ENCODE measurements at places on chromosomes 4 and X.
A peak's percentile ranks its signal among the peaks of the same experiment; 100 is the strongest.

GRCh38 chr4:25144870-25145481, 15.3 kb downstream of the SEPSECS start:
- DNase-seq, result no peak

DNA sequence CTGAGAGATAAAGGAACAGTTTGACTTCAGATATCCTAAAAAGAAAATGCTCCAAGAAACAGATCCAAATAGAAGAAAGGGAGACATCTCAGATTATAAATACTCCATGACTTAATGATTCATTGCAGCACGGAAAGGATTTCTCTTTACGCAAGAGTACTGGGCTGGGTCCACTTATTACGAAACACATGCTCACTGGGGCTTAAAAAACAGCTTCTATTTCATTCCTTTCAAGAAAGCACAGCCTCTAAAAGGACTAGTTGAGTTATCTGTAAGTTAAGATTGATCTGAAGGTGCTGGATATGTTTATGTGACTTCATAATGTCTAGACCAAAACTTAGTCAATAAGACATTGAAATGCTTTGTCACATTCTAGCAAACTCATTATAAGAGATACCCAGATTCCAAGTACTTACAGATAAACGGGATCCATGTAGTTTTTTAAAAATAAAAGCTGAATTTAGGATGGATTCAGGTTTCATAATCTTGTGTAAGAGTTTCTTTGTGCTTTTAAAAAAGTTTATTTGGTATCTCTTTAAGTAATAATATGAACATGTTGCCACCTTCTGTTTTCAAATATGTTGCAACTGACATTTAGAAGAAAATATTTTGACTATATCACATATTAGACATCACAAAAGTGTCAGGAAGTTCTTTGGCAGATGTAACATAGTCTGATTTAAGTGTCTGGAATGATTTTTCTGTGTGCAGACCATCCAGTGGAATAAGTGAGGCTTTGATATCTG, 109.5 kb upstream of the MYOZ2 start:
- DNase-seq, result peak; percentile 82

DNA sequence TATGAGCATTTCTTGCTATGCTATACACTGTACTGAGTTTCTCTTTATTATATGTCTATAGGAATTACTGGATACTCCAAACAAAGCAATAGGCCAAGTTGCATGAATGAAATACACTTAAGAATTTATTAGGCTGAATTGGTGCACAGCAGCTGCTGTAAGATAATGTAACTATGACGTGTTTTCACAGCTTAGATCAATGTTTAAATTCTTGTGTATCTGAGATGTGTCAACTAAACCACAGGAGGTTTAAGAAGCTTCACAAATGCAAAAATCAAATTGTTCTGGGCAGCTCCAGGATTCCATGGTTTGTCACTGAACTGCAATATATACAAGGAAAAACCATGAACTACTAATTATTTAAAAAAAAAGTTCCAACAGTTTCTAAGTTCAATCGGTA, 156.7 kb downstream of the MAPK10 start:
- DNase-seq, result no peak

DNA sequence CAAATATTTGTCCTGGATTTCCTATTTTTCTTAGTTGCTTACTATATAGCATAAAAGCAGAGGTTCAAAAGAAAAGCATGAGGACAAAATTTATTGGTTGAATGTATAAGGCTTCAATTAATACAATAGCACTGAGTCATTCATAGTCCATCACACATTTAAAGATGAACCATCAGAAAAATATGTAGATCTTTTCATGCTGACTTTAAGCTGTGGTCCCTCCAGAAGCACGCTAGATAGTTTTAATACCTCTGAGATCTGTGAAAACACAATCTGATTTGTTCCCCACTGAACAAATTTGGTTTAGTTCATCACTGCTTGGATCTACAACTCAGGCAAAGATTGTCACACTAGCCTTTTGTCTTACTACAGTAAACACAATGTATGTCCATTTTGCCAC, 377.2 kb upstream of the ANXA10 start:
- no peak for DNase-seq

DNA sequence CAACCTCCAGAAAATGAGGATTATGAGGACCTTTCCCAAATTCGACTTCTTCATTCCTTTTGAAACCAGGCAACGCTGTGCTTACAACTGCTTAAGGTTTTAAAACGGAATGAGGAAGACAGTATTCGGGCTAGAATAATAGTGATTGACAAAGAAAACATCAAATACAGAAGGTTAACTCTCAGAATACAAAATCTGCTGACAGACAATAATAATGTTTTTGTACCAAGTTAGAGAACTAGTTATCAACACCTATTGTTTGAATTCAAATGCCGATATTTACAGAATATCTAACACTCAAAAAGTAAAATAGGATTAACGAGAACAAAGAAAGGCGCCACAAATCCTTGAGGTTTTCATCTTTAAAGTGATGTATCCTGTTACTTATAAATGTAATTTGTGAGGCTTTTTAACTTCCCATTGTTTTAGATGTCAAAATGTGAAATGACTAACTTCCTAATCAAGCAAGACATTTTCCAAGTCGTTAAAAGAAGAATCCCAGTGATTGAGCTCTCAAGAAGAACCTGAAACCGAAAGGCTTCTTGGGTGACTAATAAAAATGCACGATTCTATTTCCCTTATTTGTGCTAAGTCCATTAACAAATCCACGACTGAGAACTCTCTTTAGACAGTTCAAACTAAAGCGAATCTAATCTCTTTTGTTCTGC, 118.3 kb downstream of the SORBS2 start:
- DNase-seq, result no peak

DNA sequence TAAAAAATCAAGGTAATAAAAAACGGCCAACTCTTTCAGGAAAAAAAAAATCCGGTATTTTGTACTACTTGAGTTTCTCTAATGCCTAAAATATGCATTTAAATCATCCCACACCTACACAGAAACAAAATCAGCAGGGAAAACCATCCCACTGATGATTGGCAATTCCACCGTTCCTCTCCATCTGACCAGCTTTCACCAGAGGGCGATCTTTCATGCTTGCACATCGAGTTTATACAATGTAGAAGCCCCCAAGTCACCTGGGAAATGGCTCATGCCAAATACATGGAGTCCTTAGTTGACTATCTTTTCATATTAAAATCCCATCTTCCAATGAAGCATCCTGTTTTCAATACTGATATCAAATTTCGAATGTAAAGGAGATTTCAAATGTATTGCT, 69.2 kb downstream of the PTCHD1 start:
- DNase-seq, result no peak

DNA sequence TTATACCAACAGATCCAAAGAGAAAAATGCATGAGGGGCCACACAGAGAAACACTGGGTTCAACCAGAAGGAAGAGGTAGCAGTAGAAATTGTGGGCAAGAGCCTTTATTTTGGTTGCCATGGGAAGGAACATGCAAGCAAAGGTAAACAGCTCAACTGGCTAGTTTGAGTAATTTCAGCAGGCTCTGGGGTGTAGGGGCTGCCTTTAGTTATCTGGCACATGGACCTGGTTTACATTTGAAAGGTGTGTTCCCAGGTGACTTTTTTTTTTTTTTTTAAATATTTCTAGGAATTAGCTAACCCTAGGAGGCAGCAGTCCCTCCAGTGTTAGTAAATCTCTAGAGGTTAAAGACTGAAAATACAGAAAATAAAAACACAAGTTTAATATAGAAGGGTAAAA, 481.9 kb downstream of the ACTRT1 start:
- no peak for DNase-seq

DNA sequence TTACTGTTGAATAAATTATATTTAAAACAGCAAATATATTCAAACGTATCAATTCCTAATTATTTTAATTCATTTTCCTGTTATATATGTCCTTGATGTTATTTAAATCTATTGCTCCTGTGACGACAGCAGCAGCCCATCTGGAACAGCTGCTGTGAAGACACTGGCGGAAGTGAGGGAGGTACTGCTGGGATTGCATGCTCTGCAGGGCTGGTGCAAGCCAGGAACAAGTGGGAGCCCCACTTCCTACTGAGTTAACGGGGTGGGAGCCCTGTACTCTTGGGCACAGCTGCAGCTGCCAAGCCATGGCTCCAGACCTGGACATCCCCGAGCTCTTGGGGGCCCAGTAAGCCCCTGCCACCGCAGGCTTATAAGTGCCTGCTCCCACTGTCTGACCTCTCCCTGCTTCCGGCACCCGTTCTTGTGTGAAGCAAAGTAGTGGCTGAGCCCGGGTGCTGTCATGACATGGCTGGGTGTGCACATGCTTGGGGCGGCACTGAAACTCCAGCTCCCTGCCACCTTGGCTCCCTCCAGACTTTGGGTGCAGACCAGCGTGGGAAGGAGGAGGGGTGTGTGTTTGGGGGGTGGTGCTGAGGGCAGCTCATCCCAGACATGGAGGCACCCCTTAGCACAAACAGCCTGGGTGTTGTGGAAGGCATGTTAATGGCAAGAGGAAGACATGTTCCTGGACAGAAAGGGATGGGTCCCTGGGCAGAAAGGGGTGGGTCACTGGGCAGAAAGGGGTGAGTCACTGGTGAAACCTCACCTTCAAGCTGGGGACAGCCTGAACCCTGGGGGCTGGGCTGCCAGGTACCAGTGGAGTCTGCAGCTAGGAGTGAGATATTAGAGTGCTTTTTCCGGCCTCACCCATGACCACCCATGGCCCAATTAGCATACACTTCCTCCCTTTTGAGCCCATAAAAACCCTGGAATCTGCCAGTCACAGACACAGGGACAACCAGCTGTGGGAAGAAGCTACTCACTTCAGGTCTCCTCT, 1981.3 kb upstream of the IGFBP7 start:
- DNase-seq, result no peak

GRCh38 chr4:168832763-168833575, 177.1 kb downstream of the CBR4 start:
- DNase-seq, result no peak

DNA sequence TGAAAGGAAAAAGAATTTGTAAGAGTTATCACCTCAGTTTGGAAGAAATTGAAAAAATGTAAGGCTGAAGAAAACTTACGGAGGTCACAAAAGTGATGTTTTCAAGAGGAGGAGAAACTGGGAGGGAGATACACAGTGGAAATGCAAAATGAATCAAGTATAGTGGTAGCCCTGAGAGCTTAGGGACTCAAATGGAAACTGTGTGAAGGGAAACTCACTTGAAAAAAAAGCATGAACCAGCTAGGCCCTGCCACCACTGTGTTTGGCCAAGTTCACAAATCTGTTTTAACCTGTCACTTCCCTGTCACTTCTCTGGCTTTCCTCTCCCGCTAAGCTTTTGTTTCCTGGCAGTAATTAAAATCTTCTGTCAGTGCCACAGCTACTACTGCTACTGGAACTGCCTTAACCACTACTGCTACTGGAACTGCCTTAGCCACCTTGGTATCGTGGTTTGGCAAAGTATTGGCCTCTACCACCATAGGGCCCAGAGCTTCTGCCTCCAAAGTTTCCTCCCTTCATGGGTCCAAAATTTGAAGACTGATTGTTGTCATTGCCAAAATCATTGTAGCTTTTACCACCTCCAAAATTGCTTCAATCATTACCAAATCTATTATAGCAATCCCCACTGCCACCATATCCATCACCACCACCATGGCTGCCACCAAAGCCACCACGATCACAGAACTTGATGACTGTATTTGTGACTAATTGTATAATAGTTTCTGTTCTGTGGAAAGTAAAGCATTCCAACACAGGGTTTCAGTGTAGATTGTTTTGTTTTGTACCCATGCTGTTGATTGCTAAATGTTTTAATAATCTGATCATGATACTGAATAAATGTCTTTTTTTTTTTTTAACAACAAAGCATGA, 41.5 kb downstream of the SMARCA5 start:
- DNase-seq, result no peak

- DNase-seq, result no peak
Measured at GRCh38 chr4:9996319-9997110, 24.8 kb downstream of the SLC2A9 start.

DNA sequence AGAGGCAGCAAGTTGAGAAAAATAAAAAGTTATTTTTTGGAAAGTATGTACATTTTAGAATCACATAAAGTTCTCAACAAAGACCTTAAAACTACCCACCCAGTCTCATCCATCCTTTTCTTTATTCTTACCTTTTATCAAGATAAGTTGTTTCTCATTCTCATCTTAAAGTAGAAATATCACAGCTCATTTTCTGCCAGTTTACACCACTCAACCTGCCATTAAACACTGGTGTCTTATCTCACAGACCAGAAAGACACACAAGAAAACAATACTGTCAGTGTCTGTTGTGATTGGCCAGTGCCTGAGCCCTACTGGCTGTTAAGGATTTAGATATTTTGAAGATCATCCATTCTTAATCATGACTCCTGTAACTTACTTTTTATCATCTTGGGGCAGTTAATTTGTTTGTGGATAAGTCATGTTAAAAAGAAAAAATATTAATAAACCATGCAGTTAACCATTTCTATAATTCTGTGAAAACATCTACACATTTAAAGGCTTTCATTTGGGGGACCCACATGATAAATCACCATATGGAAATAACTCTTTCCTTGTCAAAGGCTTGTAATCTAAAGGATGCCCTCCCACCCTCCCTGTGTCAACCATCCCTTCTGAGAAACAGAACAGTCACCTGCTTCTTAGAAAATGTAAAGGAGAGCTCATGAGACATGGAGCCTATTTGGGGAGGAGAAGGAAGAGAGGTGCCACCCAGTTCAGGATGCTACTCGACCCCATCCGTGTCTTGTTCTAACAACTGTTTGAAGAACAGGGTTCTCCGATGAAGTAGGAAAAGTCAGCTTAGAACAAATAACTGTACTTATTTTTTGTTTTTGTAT, 897.2 kb upstream of the INTU start:
- no peak for DNase-seq

DNA sequence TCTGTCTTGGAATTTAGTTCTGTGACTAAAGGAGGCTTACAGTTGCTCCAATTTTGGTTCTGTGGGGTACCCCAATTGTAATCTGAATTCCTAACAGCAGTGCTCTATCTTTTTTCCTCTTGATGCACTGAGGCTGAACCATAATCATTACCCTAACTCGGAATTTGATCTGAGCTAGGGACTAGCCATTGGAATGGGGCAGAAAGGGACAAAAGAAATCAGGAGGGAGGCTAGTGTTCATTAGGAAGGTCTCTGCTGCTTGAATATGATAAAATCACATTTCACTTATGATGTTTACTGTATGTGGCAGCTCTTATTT, 2.7 kb downstream of the KLF3 start:
- DNase-seq, result no peak

- DNase-seq, result no peak
Measured at GRCh38 chrX:12814420-12814819, 23.2 kb downstream of the PRPS2 start.

- DNase-seq, result no peak
Measured at GRCh38 chr4:52841682-52842456, 20.2 kb upstream of the RASL11B start.

DNA sequence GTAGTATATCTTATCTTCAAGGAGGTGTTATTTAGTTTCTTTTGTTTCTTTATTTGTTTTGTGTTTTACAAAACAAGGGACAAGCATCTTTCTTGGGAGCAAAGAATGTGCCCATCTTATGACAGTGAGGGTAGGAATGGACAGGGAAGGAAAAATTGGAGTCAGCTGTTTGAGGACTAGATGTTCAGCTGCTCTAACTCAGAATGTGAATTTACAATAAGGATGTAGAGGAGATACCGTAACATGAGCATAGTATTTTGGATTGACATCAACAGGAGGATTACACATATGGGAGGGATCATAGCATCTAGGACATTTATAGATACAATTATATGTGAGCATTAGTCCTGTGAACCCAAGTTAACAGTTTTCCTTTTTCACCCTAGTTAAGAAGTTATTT, 89.0 kb upstream of the GK2 start:
- no peak for DNase-seq

GRCh38 chrX:85024044-85024443, 20.4 kb downstream of the APOOL start:
- no peak for DNase-seq

GRCh38 chr4:181418496-181418895, 824.7 kb upstream of the TENM3 start:
- no peak for DNase-seq

Measured in AG09319 (cell line).